ENCODE measurements at places on chromosomes 6 and 20.

- DNase-seq = no peak
Observed at GRCh38 chr6:158043586-158044524, 62.2 kb downstream of the SYNJ2 start.

- DNase-seq = no peak
Observed at GRCh38 chr6:72936766-72937559, 288.3 kb downstream of the KHDC1L start.

- peak; percentile 14 for DNase-seq
Observed at GRCh38 chr20:57953638-57954037, 243.8 kb upstream of the PMEPA1 start.

- no peak for DNase-seq
Observed at GRCh38 chr6:137044366-137045221, at the start of gene IL20RA. TSS of gene IL20RA (minus strand) at chr6:137044965. CDS start at chr6:137044728, 237 bp downstream.

DNA sequence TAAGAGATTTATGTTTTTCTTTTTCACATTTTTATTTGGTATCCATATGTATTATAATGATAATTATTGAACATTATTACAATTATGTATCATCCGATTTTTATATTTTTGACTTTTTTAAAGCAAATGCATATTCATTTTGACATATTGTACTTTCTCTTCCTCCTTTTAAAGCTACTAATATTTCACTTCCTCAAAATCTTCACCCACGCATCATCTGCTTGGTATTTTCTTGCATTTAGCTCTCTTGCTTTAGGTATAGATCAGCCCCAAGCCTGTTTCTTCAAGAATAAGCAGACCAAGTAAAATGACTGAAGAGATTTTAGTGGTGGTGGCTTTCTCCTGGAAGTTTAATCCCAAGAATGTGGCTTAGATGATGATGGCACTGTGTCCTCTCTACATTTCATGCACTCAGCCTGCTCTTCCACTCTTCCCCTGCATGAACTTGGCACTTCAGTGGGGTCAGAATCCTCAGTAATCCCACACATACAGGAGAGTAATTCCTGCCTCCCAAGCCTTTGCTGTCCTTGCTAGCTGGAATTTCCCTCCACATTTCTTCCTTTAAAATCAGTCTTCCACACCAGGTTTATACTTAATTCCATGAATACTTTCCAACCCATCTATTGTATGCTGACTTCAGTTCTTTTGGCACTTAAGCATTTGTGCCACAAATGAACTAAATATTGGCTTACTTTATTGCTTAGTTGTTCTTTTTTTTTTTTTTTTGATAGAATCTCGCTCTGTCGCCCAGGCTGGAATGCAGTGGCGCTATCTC is 8.2 kb downstream of the NCOA7 start:
- DNase-seq = no peak
